Sigmoid colon (tissue), 7 donors: ENCODE measurements at places on chromosomes 12 and 14. TPM values are rescaled to one million over a fixed set of nuclear protein-coding genes. Genes with fewer than 3 reads are reported as not detected.

GRCh38 chr12:85920324-85920947 is 46.3 kb downstream of the NTS start:
- DNase-seq = no peak

DNA sequence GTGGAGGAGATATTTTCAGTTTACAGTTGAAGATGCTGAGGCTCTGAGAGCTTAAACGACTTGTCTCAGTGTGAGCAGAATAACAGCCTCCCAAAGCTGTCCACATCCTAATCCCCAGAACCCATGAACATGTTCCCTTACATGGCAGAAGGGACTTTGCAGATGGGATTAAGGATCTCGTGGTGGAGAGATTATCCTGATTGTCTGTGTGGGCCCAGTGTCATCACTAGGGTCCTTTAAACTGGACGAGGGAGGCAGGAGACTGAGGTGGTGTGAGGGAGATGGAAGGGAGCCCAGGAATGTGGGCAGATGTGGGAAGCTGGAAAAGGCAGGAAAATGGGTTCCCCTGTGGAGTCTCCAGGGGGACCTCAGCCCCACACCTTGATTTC is 9.6 kb upstream of the KRT80 start:
- no peak for DNase-seq

GRCh38 chr12:16636435-16637055 is 30.6 kb upstream of the LMO3 start:
- no peak for DNase-seq

DNA sequence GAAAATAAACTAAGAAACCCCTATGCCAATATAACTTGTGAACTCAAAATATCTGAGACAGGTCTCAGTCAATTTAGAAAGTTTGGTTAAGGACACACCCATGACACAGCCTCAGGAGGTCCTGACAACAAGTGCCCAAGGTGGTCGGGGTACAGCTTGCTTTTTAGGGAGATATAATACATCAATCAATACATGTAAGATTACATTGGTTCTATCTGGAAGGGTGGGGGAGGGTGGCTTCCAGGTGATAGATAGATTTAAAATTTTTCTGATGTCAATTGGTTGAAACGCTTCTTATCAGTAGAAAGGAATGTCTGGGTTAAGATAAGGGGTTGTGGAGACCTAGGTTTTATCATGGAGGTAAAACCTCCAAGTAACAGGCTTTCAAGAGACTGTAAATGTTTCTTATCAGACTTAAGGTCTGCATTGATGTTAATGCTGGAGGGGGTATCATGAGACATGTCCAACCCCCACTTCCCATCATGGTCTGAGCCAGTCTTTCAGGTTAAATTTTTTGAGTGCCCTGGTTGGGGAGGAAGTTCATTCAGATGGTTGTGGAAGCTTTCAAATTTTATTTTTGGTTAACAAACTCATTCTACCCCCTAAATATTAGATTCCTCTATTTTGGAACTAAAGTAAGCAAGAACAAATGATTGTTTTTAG is 82.0 kb upstream of the RASSF8 start:
- DNase-seq = no peak

SLC22A17 gene
- total RNA-seq = 23.9 TPM

RND1 gene
- total RNA-seq = not detected
